ENCODE measurements at places on chromosomes 1 and 21.

DNA sequence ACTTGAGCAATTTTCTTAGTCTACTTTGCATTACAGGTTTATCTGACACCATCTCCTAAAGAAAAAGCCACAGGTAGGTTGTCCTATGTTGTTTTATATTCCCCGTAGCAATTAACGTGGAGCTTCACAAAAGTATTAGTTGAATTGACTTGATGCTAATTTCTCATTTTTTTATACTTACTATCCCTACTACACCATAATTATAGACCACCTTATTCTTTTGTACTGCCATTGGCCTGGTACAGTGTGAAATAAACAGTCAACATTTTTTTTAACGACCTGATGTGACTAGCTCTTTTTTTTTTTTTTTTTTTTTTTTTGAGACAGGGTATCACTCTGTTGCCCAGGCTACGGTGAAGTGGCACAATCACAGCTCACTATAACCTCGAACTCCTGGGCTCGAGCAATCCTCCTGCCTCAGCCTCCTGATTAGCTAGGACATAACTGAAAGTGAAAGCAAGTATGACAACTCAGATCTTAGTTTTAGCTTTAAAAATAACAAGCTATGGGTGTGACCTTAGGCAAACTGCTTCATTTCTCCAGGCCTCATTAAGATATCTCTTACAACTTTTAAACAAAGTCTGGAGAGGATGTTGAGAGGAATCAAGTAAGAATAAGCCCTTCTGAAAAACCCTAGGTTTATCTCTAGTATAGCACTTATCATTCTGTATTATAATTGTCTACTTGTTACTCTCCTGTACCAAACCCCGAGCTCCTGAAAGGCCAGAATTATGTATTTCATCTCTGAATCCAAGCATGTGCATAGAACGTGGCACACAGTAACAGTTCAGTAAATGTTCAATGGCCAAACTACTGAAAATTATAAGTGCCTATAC, 49.5 kb downstream of the LUZP1 start:
- DNase-seq, result no peak

- DNase-seq, result no peak
Measured at GRCh38 chr1:90186506-90187322, 191.8 kb downstream of the ZNF326 start.

GRCh38 chr1:46635205-46635604, 18.6 kb upstream of the MOB3C start:
- no peak for DNase-seq

GRCh38 chr1:181044449-181044966, 10.7 kb downstream of the MR1 start:
- DNase-seq, result peak; percentile 32

DNA sequence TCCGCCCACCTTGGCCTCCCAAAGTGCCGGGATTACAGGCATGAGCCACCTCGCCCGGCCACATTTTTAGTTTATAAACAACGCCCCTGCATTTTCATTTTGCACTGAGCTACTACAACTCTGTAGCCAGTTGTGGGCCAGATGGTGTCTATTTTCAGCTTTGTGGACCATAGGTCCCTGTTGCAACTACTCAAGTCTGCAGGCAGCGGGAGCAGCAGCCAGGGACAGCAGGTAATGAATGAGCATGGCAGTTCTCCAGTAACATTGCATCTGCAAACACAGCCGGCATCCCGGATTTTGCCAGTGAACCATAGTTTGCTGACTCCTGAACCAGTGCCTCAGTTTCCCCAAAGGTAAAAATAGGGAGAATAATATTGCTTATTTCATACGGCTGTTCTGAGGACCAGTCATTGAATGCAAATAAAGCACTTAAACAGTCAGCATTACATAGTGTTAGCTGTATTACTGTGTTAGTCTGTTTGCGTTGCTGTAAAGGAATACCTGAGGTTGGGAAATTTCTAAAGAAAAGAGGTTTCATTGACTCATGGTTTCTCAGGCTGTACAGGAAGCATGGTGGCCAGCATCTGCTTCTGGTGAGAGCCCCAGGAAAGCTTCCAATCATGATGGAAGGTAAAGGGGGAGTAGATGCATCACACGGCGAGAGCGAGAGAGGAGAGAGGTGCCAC, 65.5 kb upstream of the SLC45A1 start:
- no peak for DNase-seq

DNA sequence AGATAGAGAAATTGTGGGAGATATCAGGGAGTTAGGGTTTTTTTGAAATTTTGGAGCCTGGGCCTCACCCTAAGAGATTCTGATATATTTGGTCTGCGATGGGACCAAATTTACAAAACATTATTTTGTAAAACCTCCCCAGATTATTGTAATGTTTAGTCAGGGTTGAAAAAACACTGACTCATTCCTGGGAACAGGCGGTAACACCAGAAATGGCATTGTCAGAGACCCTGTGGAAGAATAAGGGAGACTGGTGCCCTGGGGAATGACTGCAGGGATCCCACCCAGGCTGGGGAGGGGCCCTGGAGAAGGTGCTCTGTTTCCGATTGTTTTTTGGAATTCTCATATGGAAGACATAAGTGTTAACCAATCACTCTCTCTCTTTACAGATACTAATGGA, 13.1 kb upstream of the STRIP1 start:
- no peak for DNase-seq

- no peak for DNase-seq
Measured at GRCh38 chr1:239225396-239225795, 161.0 kb upstream of the CHRM3 start.

- no peak for DNase-seq
Measured at GRCh38 chr1:93446837-93447451, 974 bp upstream of the FNBP1L start.

DNA sequence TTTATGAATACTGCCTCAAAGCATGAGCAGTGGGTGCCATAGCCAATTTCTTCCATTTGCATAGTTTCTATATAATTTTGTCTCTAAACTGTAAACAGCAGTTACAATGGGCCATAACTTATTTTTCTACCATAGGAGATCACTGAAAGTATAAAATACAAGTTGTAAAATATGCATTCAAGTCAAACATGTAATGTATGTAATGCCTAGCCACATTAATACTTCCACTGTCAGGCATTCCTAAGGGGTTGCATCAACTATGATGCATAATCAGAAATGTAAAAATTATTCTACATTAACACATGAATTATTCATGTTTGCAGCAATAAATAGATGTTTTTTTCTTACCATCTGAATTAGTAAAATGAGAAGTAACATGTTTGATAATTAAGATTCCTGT, 560.3 kb upstream of the ZP4 start:
- no peak for DNase-seq
